ENCODE measurements at places on chromosomes 5 and 9.
A peak's percentile ranks its signal among the peaks of the same experiment; 100 is the strongest.

GRCh38 chr9:85702726-85703289 is 38.9 kb downstream of the AGTPBP1 start:
- peak; percentile 19 for DNase-seq

- DNase-seq, result peak; percentile 85
Observed at GRCh38 chr9:81530310-81530810, 159.0 kb downstream of the TLE1 start.

- no peak for DNase-seq
Observed at GRCh38 chr9:93329629-93330280, 121.7 kb upstream of the FAM120A start.

GRCh38 chr5:149060325-149060724 is 2.5 kb downstream of the SH3TC2 start:
- no peak for DNase-seq

GRCh38 chr5:38375423-38375822 is 117.1 kb downstream of the EGFLAM start:
- no peak for DNase-seq

DNA sequence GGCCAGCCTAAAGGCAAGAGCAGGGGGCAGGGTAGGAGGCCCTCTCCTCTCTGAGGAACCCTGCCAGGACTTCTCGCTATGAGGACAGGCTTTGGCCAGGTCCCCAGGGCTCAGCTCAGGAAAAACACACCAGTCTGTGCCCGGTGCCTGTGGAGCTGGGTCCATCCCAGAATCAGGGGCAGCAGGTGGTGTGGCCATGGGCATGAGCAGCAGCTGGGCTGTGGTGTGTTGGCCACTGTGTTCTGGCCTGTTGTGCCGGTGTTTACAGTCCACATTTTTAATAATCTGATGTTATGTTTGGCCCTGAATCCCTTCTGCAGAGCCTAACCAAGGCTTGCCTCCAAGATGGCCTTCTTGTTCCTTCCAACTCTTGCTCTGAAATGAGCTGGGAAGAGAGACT is 77.0 kb downstream of the FGF18 start:
- no peak for DNase-seq

DNA sequence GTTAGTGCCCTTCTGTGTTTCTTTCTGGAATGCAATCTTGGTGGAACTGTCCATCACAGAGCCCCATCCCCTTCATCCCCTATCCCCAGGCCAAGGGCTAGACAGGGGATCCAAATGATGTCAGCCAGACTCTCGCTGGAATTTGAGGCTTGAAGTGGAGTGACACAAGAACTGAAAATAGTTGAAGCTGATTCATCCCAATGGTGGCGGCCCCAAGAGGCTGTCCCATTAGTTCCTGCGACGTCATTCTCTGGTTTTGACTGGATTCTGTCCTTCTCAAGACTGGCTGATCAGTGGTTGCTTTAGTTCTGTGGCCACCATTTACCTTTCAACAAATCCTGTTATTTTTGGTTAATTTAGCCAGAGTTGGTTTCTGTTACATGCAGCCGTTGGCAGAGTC is 59.9 kb downstream of the SUB1 start:
- no peak for DNase-seq

DNA sequence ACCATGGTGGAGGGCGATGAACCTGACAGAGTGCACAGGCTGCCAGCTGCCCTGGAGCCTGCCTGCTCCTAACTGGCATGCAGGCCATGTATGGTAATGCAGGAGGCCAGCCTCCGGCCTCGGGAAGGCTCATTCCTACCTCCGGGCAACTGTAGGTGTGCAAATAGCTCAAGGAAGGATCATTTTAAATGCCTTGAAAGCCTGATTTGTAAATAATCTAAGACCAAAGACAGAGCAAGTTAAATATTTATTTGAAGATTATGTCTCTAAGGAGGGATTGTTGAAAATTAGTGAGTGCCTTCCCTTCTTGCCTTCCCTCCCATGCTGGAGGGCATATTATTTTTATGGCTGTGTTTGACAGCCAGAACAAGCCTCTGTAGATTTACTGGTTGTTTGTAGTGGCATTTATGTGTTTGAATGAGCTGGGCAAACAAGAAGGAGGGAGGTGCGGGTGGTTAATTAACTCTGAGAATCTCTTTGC is 285.7 kb upstream of the TUT7 start:
- no peak for DNase-seq

GRCh38 chr5:34863946-34864345 is 25.0 kb downstream of the TTC23L start:
- DNase-seq, result no peak

- no peak for DNase-seq
Observed at GRCh38 chr5:110965773-110966581, 105.5 kb upstream of the TSLP start.

- peak; percentile 80 for DNase-seq
Observed at GRCh38 chr5:147188200-147189108, 46.4 kb upstream of the STK32A start.
